CD4-positive, alpha-beta T cell treated with Interleukin-15 for 1 hour (primary cell): ENCODE measurements at places on chromosomes 12 and 14.
A peak's percentile ranks its signal among the peaks of the same experiment; 100 is the strongest.

- DNase-seq, result no peak
Measured at GRCh38 chr12:68789144-68789878, 18.7 kb upstream of the MDM2 start.

GRCh38 chr12:100656141-100656540, 82.7 kb downstream of the GAS2L3 start:
- no peak for DNase-seq

DNA sequence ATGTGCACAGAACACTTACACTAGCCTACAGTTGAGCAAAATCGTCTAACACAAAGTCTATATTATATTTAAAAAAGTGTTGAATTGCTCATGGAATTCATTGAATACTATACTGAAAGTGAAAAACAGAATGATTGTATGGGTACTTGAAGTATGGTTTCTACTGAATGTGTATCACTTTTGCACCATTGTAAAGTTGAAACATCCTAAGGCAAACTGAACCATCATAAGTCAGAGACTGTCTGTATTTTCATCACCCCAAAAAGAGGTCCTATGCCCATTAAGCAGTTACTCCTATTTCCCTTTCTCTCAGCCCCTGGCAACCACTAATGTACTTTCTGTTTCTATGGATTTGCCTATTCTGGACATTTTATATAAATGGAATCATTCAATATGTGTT, 4.4 kb upstream of the AMIGO2 start:
- DNase-seq, result no peak

DNA sequence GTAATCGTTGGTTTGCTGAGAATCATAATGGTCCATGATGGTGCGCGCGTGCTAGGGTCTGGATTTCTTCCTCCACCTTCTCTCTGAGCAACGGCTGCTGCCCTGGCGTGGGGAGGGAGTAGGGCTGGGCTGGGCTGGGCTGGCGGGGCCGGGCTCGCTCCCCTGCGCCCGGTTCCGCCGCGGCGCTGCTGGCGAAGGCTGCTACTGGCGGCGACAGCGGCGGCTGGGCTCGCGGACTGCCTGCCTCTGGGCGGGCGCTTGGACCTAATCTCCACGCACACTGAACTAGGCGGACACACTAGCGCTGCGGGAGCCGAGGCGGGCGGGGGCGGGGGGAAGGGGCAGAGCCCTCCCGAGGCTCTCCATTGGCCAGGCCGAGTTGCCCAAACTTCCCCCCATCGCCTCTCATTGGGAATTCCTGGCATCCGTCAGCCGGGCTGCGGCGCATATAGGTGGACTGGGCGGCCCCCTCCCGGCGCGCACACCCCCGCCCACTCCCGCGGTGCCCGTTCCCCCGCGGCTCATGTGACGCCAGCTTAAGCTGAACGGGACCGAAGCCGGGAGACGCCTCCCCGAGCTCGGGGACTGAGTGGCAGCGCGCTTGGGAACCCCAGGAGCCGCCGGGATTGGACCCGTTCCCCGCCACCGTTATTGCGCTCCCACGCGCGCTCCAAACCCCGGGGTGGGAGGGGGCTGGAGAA, at the start of gene ACTN1:
Gene ACTN1, minus strand, starts transcription at position 282 of the 701 bp plus-strand sequence. Its CDS starts 246 bp downstream, at position 36.
- peak; percentile 82 for DNase-seq

- DNase-seq, result no peak
Measured at GRCh38 chr12:109523071-109523470, 45.6 kb downstream of the UBE3B start.

DNA sequence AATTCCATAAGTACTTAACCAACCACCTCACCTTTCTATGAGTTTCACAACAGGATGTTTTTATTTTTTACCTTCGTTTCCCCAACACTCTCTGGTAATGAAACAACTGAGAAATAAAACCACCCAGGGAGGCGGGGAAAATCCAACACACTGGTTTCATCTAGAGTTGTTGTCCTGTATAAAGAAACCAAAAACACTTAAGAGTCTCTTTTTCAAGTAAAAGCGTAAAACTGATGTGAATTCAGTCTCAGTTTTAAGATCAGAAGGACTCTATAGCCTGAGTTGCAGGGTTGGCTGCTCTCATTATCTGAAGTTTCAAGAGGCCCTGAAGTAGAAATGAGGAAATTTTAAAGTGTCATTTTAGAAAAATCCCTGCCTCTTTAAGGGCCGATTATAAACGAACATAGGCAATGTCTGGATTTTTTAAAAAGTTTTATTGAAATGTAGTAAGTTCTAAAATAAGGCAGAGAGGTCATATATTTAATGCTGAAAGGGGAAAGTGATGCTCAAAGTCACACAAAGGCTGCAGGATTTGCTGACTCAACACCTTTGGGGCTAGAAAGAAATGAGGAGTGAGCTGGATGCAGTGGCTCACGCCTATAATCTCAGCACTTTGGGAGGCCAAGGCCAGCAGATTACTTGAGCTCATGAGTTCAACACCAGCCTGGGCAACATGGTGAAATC, 27.2 kb downstream of the HIGD1C start:
- no peak for DNase-seq

DNA sequence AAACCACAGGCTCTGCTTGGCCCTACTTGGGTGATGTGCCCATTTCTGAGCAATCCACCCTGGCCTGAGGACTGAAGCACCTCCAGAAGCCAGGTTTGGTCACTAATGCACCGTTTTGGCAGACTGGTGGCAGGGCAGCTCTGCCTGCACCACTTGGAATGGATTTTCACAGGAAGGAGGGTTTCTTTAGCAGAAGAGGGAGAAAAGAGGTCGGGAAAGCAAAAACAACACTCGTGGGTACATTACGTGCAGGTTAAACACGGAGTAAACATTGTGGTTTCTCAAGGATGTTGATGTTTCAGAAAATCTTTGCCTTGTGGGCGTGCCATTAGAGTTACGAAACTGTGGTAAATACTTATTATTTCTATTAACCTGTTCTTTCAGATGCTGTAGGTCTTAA, 70.8 kb downstream of the KCNA5 start:
- DNase-seq, result no peak

DNA sequence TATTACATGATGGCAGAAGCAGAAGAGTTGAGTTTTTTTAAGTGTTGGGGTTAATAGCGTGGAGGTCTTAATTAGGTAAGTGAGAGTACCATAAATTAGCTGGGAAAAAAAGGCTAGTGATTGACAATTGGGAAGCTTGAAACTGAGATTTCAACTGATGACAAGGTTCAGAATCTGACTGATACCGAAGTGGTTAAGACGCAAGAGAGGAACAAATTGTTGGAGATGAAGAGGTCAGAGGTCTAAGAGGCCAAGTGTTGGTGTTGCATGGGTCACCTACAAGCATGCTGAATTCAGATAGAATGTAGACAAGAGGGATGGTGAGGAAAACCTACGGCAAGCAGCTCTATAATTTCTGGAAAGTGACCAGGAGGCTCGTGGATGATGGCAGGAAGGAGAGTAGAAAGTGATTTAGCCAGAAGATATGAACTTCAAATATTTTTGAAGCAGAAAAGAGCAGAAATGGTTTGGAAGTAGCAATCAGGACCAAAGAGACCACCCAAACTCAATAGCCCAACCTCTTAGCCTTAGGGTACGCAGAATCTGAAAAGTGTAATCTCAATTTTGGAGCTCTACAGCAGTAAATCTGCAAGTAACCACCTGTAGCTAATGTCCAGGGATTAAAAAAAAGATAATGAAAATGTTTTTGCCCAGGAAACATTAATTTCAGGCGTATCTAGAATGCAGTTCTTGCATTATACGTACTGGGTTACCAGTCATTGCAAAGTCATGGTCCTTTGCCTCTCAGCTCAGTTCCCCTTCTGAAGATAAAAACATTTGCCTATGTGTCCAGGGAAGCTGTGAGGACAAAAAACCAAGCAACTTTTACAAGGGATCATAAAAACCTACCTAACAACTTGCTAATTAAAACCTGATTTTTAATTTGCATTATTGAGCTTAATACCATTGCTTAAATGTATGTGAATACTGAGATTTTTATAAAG, 1.7 kb upstream of the TMPO start:
- no peak for DNase-seq

- DNase-seq, result no peak
Measured at GRCh38 chr14:106652494-106652893, 1126.1 kb downstream of the TMEM121 start.

GRCh38 chr14:64968651-64969050, 3.5 kb downstream of the RAB15 start:
- DNase-seq, result no peak

GRCh38 chr12:5881101-5881606, 63.9 kb downstream of the ANO2 start:
- no peak for DNase-seq

- DNase-seq, result no peak
Measured at GRCh38 chr14:71698027-71698426, 234.2 kb upstream of the RGS6 start.

- no peak for DNase-seq
Measured at GRCh38 chr14:96961895-96962294, 164.7 kb downstream of the VRK1 start.

- DNase-seq, result no peak
Measured at GRCh38 chr12:39502726-39503125, 59.8 kb upstream of the KIF21A start.

DNA sequence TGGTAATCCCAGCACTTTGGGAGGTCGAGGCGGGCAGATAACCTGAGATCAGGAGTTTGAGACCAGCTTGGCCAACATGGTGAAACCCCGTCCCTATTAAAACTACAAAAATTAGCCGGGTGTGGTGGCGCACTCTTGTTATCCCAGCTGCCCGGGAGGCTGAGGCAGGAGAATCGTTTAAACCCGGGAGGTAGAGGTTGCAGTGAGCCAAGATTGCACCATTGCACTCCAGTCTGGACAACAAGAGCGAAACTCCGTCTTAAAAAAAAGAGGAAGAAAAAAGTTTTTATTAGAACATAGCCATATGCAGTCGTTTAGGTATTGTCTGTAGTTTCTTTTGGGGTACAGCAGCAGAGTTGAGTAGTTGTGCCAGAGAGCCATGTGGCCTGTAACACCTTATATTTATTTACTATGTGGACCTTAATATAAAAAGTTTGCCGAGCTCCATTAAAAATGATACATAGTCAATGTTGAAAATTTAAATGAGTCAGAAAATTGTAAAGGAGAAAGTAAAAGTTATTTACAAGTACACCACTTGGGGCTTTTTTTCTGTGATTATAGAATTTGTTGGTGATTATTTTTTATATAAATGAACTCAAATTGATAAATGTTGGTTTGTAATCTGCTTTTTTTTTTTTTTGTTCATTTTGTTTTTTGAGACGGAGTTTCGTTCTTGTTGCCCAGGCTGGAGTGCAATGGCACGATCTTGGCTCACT, 2.2 kb downstream of the ADIPOR2 start:
- no peak for DNase-seq

DNA sequence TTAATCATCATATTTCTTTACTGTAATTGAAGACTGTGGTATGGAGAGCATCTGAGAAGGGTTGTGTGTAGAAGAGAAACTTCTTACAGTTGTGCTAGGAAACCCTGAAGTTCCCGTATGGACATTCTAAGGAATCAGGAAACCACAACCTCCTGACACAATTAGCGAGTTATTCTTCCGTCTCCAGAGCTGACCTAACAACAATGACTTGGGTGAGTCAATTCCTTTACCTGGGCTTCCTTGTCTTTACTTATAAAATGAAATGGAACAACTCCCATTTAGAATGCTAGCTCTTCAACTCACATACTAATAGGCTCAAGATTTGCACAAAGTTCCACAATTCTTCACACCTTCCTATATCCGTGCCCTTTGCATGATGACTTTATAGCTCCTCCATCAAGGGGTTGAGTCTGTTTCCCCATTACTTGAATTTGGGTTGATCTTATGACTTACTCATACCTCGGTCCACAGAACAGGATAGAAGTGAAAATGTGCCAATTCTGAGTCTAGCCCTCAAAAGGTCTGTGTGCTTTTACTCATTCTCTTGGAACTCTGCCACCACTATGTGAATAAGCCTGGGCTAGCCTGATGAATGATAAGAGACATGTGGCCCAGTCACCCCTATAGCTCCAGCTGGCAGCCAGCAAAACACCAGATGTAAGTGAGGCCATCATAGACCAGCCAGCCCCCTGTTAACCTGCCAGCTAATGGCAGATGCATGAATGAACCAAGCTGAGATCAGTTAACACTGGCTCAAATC, 459.4 kb downstream of the ETNK1 start:
- no peak for DNase-seq

GRCh38 chr14:96849733-96850132, 52.6 kb downstream of the VRK1 start:
- DNase-seq, result no peak

DNA sequence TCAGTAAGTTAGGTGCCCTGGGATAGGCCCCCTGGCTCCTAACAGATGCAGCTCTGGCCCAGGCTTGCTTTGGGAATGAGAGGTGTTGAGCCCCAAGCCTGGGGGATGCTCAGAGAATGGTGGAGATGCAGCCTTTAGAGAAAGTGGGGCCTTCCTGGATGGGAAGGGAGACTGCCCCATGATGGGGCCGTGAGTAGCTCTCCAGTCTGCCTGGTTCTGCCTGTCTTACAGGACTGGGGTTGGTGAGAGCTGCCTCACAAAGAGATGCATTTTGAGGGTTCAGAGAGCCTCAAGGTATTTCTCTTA, 523 bp upstream of the VRTN start:
- no peak for DNase-seq

DNA sequence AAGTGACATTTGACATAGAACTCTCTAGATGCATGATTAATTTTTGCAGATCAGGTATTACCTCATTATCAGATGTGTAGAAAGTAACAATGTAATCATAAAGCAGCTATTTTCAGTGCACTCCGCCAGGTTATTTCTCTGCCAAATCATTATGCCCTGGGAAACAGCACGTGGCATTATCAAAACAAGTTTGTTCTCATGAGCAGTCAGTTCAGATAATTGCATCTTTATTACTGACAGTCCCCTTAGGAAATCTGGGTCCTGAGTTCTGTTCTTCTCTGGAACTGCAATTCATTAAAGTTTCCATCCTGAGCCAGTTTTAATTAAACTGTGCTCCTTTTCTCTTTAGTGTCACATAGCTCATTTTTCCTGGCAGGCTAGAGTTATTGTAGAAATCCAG, 94.7 kb upstream of the KRR1 start:
- no peak for DNase-seq

DNA sequence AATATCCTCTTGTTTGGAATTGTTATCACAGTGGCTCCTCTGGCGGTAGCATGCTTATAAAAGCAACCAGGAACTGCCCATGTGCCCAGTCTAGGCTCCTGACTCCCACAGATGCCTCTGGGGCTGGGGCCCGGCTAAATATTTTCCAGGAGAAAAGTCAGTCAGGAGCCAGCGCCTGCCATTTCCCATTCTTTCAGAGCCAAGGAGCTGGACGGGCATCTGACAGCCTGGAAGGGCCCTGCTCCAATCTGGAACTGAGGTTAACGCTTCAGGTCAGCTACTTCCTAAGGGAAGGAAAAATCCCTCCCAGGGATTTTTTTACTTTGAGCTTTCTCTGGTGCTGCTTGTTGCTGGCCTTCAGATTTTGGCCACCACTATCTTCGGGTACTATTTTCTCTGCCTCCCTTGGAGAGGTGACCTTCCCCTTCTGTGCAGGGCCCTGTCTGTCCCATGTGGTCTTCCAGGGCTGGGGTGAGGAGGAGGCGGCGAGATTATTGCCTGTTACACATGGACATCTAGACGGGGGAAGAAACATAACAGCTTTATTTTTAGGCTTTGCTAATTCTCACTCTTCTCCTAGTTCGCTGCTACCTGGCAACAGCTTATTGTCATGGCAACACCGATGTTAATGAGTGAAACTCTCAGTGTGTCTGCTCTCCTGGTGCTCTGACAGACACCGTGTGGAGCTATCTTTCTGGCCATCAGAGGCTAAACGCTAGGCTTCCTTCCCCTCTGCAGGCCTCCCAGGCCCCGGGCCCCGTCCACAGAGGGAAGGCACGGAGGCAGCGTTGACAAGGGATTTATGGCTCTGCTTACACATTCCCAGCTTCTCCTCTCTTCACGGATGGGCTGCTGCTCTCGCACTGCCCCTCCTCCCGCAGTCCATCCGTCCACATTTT, 160.4 kb downstream of the CACNA1C start:
- no peak for DNase-seq
